ENCODE measurements at places on chromosomes 3 and 15.

DNA sequence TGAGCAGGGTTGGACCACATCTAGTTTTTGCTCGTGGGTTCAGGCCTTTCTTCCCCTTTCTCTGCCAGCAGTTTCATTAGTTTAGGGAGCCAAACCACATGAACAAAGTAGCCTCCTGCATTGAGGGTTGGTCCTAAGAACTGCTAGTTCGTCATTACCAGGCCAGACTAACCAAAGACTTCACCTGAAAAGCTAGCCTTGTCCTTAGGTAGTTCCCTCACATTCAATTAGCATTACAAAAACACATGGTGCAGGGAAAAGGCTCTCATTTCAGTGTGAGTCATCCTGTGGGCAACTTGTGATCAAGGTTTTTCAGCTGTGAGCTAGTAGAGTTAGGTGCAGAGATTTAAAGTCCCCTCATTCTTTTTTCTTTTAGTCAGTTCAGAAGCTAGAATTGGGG is 279.3 kb upstream of the CTNNB1 start:
- DNase-seq, result no peak

DNA sequence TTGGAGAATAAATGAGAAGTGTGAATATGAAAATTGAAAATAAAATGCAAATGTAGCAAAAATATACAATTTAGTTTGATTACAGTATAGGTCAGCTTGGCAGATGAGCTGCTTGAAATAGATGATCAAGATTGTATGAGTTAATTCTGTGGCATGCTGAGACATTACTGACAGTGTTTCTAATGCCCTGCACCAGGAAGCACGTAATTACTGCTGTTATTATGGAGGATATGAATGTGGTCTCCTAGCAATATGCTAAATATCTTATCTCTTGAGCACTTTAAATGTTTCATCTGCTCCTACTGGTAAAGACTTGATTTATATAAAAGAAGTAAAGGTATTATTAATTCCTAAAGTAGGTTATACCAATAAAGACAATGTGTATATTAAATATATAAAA is 1015.5 kb downstream of the PLOD2 start:
- no peak for DNase-seq

DNA sequence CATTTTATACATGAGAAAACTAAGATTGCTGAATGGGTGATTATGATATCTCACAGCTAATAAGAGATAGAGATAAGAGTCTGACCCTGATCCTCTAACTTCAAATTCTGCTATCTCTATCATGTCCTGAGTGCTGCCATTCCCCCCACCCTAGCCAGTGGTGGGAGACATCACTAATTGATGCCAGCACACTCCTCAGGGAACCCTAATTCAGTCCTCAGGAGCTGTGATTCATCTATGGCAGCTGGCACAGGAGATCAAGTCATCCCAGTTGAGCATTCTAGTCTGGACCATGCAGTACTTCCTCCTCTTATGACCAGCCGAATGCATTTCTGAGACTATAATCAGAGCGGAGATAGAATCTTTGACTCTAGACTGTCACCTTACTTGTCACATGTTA is 71.9 kb downstream of the SYNM start:
- no peak for DNase-seq

GRCh38 chr3:179451265-179452175 is at the start of gene GNB4:
Gene GNB4, minus strand, starts transcription at chr3:179451470. Its CDS starts 25,270 bp downstream, at chr3:179426200.
- DNase-seq, result peak; percentile 85

- no peak for DNase-seq
Observed at GRCh38 chr15:50906954-50907600, 1.4 kb upstream of the AP4E1 start.

GRCh38 chr3:176296066-176296597 is 901.1 kb downstream of the TBL1XR1 start:
- no peak for DNase-seq

DNA sequence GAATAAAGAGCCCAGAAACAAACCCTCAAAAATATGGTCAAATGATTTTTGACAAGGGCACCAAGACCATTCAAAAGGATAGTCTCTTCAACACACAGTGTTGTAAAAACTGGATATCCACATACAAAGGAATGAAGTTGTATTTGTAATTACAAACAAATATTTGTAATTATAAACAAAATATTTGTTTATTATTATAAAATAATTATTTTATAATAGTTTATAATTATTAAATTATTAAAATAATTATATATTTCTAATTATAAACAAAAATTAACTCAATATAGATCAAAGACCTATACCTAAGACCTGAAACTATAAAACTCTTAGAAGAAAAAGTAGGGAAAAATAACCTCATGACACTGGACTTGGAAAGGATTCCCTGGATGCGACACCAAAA is 23.3 kb upstream of the ACAN start:
- no peak for DNase-seq

DNA sequence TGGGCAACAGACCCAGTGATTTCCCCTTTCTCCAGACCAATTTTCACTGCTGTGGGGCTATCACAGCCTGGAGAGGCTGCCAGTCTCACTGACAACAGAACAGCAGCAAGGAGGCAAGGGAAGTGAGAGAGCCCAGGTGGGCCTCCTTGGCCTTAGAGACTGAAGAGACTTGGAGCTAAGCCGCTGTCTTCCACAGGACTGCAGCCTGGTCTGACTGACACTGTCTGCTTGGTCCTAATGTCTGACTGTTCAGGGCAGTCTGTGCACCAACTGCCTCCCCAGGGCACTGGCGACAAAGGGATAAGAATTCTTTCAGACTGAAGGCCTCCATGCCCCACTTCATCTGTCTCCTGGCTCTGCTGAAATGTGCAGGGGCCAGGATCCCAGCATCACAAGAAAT is 11.5 kb downstream of the POMGNT2 start:
- no peak for DNase-seq

DNA sequence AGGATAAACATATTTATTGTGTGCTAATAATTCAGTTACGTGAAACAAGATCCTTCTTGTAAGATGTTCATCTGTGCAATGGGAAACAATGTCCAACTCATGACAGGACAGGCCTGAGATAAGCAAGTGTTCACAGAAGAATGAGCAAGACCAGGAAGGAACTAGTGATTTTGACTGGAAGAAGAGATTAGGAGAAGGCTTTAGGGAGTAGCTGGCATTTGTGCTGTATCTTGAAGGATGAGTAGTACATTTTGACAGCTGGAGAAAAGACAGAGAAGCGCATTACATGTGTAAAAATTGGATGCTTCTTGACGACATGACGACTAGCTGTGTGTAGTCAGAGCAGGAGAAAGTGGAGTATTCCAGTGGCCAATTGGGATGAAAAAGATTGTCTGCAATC is 48.4 kb downstream of the GBE1 start:
- DNase-seq, result no peak

GRCh38 chr3:141255846-141256261 is 24.2 kb downstream of the PXYLP1 start:
- DNase-seq, result no peak

DNA sequence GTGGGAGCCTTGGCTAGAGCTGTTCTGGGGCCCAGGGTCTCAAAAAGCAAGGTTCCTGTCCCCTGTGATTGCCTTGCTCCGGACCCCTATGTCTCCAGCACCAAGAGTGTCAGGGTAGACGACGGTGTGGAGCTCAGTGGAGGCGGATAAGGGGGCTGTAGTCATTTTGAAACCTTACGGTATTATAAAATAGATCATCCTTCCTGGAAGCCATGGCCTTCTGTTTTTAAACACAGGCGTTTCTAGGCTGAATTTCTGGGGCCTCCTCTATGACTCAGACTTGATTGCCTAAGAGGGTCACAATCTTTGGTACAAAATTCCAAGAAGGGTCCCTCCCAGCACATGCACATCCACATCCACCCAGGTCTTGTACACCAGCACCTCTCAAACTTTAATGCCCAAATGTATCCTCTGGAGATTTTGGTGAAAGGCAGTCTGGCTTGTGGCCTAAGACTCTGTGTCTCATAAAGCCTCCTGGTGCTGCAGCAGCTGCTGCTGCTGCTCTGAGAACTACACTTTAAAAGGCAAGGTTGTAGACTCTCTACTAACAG is 70.5 kb upstream of the XCR1 start:
- DNase-seq, result no peak
